ENCODE measurements at places on chromosomes 1 and 21.

DNA sequence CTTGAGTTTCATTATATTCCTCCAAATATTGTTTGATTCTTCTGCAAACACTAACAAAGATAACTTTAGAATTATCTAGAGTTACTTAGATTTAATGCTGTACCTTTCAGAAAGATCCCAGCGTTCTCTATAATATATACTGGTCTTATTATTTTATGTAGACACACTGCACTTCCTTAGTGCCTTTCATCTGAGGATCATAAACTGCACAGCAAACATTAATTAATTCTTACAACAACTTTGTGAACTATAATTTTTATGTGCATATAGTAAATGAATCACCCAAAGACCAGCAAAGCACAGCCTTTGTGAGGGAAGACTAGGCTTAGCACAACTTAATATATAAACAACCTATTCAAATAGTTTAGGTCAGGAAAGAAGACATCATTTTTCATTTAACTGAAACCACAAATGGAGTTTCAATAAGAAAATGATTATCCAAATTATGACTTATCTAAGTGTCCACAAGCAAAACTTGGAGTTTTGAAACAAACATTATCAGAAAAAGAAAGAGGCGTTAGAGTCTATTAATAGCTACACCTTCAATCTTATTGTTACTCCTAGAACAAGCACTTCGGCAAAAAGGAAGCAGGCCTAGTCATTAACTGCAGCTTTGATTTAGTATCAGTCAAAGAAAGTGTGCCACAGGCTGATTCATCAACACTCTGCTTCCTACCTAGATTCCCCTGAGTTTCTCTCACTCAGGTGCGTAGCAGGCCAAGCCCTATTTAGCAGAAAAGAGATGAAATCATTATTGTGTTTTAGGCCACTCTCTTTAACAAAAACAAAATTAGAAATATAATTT, 22.5 kb upstream of the RC3H1 start:
- no peaks in the 10 kb centered on the region for H3K27me3 ChIP-seq
- no peaks in the 10 kb centered on the region for H3K36me3 ChIP-seq
- H3K4me1 ChIP-seq = no peaks in the 10 kb centered on the region

GRCh38 chr1:118925651-118926050, 62.5 kb downstream of the TBX15 start:
- H3K27ac ChIP-seq = no peak overlapping the region
- H3K4me3 ChIP-seq = no peak overlapping the region
- no peaks in the 10 kb centered on the region for H3K4me1 ChIP-seq
- DNase-seq = no peak

GRCh38 chr1:190436615-190437014, 41.0 kb downstream of the BRINP3 start:
- DNase-seq = no peak
- no peak overlapping the region for H3K27ac ChIP-seq
- no peaks in the 10 kb centered on the region for H3K27me3 ChIP-seq
- H3K36me3 ChIP-seq = no peaks in the 10 kb centered on the region
- no peaks in the 10 kb centered on the region for H3K4me1 ChIP-seq

DNA sequence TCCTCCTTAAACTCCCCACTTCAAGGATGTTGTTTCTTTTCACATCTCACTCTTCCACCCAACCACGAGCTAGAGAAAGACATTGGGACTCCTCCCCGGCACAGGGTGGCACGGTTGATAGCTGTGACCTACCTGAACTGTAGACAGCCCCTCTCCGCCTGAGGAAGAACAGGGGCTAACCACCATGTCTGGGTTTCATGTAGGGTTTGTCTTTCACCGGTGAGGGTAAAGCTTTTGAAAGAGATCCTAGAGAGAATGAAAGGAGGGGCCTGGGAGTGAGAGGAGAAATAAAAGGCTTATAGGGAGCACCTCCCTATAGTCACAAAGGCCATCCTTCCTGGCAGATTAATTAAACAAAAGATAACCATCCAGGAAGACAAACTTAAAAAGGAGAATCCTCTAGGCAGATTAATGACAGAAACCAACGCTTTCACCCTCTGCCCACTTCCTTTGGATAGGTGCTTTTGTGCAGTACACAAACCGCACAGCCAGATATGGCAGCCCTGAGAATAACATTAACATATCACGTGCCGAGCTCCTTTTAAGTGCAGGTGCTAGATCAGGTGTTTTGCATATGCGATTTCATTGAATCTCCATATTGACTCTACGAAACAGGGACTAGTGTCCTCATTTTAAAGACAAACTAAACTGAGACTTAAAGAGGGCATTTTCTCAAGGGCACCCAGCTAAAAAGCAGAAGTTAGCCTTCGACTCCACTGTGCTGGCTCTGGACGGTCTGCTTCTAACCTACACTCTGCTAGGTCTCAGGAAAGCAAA, 178.1 kb upstream of the RUNX1 start:
- no peaks in the 10 kb centered on the region for H3K27me3 ChIP-seq
- DNase-seq = peak; percentile 42
- H3K36me3 ChIP-seq = no peaks in the 10 kb centered on the region
- H3K27ac ChIP-seq = peak overlapping the region; percentile 59

- no peaks in the 10 kb centered on the region for H3K27me3 ChIP-seq
- no peak overlapping the region for H3K27ac ChIP-seq
- DNase-seq = no peak
- no peaks in the 10 kb centered on the region for H3K36me3 ChIP-seq
Measured at GRCh38 chr1:36603461-36603860, 120.7 kb upstream of the CSF3R start.

GRCh38 chr1:18480315-18481189, at the start of gene KLHDC7A:
KLHDC7A (plus strand) TSS chr1:18480930; CDS start chr1:18480982, 52 bp downstream.
- H3K4me3 ChIP-seq = no peak within 1 kb of the TSS
- no peak for DNase-seq
- no peak within 1 kb of the TSS for H3K27ac ChIP-seq
- H3K27me3 ChIP-seq = no peaks in the 10 kb centered on the region
- H3K4me1 ChIP-seq = no peaks in the 10 kb centered on the region

- no peaks in the 10 kb centered on the region for H3K27me3 ChIP-seq
- no peaks in the 10 kb centered on the region for H3K36me3 ChIP-seq
- H3K4me3 ChIP-seq = no peak overlapping the region
- H3K4me1 ChIP-seq = peaks cover 36% of the 10 kb centered on the region
- H3K27ac ChIP-seq = no peak overlapping the region
Measured at GRCh38 chr1:110617589-110617988, 11.4 kb upstream of the KCNA2 start.

- no peak overlapping the region for H3K27ac ChIP-seq
- no peaks in the 10 kb centered on the region for H3K36me3 ChIP-seq
- H3K4me3 ChIP-seq = no peak overlapping the region
- no peaks in the 10 kb centered on the region for H3K27me3 ChIP-seq
- H3K4me1 ChIP-seq = no peaks in the 10 kb centered on the region
Measured at GRCh38 chr1:55386456-55386855, 171.3 kb upstream of the USP24 start.

- peaks cover 15% of the 10 kb centered on the region for H3K27me3 ChIP-seq
- H3K36me3 ChIP-seq = no peaks in the 10 kb centered on the region
- H3K4me3 ChIP-seq = peak within 1 kb of the TSS; percentile 50
- peaks cover 5% of the 10 kb centered on the region for H3K4me1 ChIP-seq
- H3K27ac ChIP-seq = no peak within 1 kb of the TSS
Measured at GRCh38 chr1:47997289-47998200, at the start of gene TRABD2B. TRABD2B (minus strand) TSS chr1:47997385.

DNA sequence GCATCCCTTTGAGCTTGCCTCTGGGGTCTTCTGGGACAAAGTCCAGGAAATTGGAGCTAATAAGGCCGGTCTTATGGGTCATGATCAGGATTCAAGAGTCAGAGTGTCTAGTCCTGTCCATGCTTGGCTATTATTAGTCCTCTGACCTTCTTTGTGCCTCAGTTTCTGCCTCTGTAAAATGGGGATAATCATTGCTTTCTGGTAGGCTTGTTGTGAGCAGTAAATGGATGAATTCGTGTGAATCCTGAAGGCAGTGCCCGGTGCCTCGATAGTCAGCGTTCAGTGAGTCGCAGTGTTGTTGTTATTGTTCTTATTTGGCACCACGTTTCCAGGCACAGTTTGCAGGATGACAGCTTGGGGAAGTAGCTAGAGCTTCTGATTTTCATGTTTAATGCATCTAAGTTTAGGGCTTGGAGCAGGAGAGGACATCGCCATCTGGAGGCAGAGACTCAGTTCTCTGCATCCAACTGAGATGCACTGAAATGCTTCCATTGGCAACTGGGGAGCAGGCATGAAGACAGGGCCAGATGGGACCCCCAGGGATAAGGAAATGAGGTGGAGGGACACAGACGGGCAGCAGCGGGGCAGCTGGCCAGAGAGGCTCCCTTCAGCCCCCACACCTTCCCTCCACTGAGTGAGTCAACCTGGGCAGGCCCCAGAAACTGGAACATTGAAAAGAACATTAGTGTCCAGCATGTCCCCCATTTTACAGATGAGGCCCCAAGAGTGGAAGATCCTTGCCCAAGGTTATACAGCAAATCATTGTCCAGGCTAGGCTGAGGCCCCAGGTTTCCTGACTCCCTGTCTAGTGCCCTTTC, 160.3 kb downstream of the PTPRU start:
- no peak overlapping the region for H3K27ac ChIP-seq
- DNase-seq = no peak
- no peaks in the 10 kb centered on the region for H3K36me3 ChIP-seq
- no peak overlapping the region for H3K4me3 ChIP-seq
- H3K4me1 ChIP-seq = no peaks in the 10 kb centered on the region
- no peaks in the 10 kb centered on the region for H3K27me3 ChIP-seq

DNA sequence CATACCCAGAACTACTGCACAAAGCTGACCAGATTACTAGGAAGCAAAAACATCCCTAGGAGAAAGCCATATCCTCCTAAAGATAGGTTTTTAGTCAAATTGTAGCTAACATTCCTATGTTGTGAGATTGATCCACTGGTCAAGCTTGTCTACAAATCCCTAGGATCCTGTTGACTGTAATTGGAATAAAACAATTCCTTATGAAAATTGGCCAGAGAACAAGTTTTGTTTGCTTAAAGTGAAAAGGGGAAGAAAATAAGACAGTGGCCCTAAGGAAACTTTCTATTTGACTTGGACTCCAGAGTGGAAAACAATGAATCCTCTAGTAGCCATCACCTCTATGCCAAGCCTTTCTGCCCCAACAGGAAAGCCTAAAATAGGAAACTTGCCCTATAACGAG, 645.2 kb upstream of the USP24 start:
- H3K36me3 ChIP-seq = no peaks in the 10 kb centered on the region
- DNase-seq = no peak
- no peaks in the 10 kb centered on the region for H3K4me1 ChIP-seq
- H3K4me3 ChIP-seq = no peak overlapping the region
- no peaks in the 10 kb centered on the region for H3K27me3 ChIP-seq
- H3K27ac ChIP-seq = no peak overlapping the region

- peaks cover 10% of the 10 kb centered on the region for H3K27me3 ChIP-seq
- H3K4me1 ChIP-seq = no peaks in the 10 kb centered on the region
Measured at GRCh38 chr21:38645282-38645681, 147.0 kb upstream of the ERG start.

- no peak overlapping the region for H3K27ac ChIP-seq
- no peak for DNase-seq
- no peaks in the 10 kb centered on the region for H3K4me1 ChIP-seq
- peaks cover 9% of the 10 kb centered on the region for H3K27me3 ChIP-seq
Measured at GRCh38 chr1:208238710-208239472, 5.3 kb downstream of the PLXNA2 start.

- no peaks in the 10 kb centered on the region for H3K27me3 ChIP-seq
- H3K27ac ChIP-seq = no peak overlapping the region
- H3K36me3 ChIP-seq = no peaks in the 10 kb centered on the region
- H3K4me3 ChIP-seq = no peak overlapping the region
Measured at GRCh38 chr1:181141431-181141910, 53.0 kb downstream of the IER5 start.

DNA sequence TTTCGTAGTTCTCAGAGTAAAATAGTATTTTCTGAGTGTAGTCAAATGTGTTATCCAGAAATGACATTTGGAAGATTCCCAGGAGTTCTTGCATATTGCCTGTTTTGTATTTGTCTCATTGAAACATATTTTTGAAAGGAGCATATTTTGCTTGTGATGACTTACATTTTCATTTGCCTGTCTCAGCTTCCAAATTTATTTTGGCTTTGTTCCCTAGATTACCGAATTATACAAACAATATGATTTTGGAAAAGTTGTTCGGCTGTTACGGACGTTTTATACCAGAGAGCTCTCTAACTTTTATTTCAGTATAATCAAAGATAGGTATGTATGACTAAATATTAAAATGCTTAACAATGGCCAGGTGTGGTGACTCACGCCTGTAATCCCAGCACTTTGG, 46.0 kb downstream of the IARS2 start:
- H3K4me1 ChIP-seq = no peaks in the 10 kb centered on the region
- no peaks in the 10 kb centered on the region for H3K36me3 ChIP-seq
- H3K27me3 ChIP-seq = no peaks in the 10 kb centered on the region
- H3K4me3 ChIP-seq = no peak overlapping the region

DNA sequence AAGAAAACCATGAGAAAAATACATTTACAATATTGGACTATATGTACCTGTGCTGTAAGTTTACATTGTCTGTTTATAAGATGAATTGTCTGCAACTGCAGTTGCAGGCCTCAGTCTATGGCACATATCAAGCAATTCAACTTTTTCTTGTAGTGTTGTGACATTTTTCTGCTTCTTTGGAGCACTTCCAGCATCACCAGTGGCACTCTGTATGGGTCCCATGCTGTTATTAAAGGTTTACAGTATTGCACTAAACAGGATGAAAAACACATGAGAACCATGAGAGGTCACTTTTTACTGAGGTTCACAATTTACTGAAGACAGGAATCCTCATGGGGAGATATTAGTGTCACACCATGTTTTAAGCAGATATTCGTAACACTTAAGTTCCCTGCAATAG, 118.6 kb downstream of the GRIK1 start:
- H3K27me3 ChIP-seq = no peaks in the 10 kb centered on the region
- no peak for DNase-seq
- no peak overlapping the region for H3K27ac ChIP-seq
- H3K4me1 ChIP-seq = no peaks in the 10 kb centered on the region

GRCh38 chr1:237042892-237043576, 1.1 kb downstream of the RYR2 start:
- no peaks in the 10 kb centered on the region for H3K36me3 ChIP-seq
- no peaks in the 10 kb centered on the region for H3K4me1 ChIP-seq
- H3K4me3 ChIP-seq = no peak overlapping the region
- DNase-seq = no peak
- peaks cover 19% of the 10 kb centered on the region for H3K27me3 ChIP-seq
- no peak overlapping the region for H3K27ac ChIP-seq

- H3K27ac ChIP-seq = peak overlapping the region; percentile 60
- H3K36me3 ChIP-seq = peaks cover 17% of the 10 kb centered on the region
- no peak for DNase-seq
Measured at GRCh38 chr1:158933621-158934020, 2.3 kb downstream of the PYHIN1 start.

GRCh38 chr1:33296082-33296458, 24.8 kb downstream of the A3GALT2 start:
- no peak overlapping the region for H3K4me3 ChIP-seq
- H3K4me1 ChIP-seq = peaks cover 14% of the 10 kb centered on the region
- peaks cover 34% of the 10 kb centered on the region for H3K36me3 ChIP-seq
- H3K27me3 ChIP-seq = no peaks in the 10 kb centered on the region
- no peak for DNase-seq

- no peak overlapping the region for H3K4me3 ChIP-seq
- no peak for DNase-seq
- H3K4me1 ChIP-seq = no peaks in the 10 kb centered on the region
Measured at GRCh38 chr21:39840373-39841097, 26.7 kb upstream of the PCP4 start.

- no peak for DNase-seq
- no peaks in the 10 kb centered on the region for H3K4me1 ChIP-seq
- no peaks in the 10 kb centered on the region for H3K27me3 ChIP-seq
- H3K36me3 ChIP-seq = no peaks in the 10 kb centered on the region
Measured at GRCh38 chr1:53968125-53968513, 22.0 kb downstream of the LRRC42 start.

Measured in T-cell (primary cell).